ENCODE measurements at places on chromosomes 11 and 22.

GRCh38 chr11:22246992-22247391 is 54.1 kb downstream of the ANO5 start:
- DNase-seq, result no peak

DNA sequence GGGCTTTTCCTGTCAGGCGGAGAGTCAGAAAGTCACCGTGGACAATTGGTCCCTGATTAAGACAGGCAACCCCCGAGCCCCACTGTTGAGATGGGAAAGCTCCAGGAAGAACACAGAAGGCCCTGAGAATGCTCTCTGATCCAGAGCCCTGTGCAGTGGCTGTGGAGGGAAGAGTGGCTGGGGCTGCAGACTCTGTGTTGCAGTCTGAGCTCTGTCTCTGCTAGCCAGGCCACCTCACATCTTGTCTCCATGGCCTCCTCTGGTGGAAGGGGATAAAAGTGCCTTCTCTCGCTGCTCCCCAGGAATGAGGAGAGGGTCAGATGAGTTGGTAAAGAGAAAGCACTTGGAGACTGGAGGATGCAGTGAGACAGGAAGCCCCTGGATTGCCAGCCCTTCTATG is 141.2 kb downstream of the CEP164 start:
- DNase-seq, result no peak

GRCh38 chr11:8642196-8642841 is 40.1 kb downstream of the TRIM66 start:
- DNase-seq, result no peak

GRCh38 chr22:46923394-46923793 is 160.9 kb downstream of the TBC1D22A start:
- DNase-seq, result no peak

GRCh38 chr11:64358536-64358906 is 441 bp upstream of the RPS6KA4 start:
- no peak for DNase-seq

DNA sequence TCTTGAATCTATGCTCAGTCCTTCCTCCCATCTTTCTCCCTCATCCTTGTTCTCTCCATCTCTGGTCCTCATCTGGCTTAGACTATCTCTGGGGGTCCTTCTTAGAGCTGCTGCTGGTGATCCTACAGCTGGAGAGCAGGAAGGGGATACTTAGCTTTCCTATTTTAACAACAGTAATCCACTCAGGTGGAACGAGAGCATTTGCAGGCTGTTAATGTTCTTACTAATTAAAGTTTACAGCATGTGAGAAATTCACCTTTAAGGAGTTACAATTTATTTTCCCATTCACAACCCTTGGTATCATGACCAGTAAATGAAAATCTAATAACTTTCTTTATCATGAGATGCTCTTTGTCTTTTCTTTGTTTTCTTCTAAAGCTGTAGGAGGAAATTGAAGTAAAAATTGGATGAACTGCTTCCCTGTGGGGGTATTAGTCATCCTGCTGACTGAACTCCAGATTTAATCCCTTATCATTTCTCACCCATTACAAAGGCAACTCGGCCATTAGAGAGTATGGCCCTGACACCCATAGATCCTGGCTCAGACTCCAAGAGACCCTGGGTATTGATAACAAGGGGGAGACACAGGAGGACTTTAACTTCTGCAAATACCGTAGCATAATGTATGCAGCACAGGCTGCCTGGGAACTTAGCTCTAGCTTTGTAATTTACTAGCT is 37.6 kb upstream of the MTNR1B start:
- no peak for DNase-seq

DNA sequence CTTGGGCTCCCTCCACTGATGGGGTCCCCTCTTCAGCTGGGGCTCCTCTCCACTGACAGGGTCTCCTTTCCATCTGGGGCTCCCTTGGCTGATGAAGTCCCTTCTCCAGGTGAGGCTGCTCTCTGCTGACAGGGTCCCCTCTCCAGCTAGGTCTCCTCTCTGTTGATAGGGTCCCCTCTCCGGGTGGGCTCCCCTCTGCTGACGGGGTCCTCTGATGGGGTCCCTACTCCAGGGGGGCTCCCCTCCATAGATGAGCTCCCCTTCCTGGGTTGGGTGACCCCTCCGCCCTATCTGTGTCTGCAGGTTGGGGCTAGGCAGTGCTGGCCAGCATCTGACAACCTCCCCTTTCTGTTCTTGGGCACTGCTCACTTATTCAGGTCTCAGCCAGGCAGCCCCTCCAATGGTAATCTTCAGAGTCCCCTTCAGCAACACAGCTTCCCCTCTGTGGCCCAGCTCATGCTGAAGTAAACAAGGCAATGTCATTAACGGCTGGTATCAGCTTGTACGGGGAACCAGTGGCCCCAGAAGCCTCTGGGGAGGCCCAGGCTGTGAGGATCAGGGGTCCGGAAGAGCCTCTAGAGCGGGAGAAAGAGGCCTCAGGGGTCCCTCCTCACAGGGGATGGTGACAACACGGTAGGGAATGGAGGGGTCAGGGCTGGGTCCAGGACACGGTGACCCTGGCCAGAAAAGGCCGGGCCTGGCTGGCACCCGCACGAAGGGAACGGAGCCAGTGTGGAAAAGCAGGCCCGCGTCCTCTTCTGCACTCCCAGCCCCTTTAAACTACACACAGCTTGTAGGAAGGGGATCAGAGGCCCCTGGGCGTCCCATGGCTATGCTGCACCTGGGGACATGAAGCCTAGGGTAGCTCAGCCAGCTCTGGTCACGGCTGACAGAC is 9.6 kb upstream of the CD81 start:
- no peak for DNase-seq
